Left ventricle myocardium inferior (tissue), 1 donor: ENCODE measurements at places on chromosomes 1 and 21.

DNA sequence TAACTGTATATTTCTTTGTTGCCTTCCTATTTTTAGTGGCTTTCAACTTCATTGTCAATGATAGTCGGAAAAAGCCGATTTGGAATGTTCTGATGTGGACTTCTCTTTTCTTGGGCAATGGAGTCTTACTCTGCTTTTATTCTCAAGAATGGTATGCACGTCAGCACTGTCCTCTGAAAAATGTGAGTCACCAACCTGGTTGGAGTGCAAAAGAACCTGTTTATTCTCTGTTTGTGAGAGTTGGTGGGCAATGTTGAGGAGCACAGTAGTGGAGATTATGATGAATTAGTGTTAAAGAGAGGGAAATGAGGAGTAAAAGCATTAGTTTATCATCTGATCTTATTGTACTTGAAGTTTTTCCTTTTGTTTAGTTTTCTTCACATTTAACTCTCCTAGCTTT is 14.5 kb upstream of the AXDND1 start:
- H3K36me3 ChIP-seq, result peaks cover 43% of the 10 kb centered on the region
- no peak overlapping the region for H3K27ac ChIP-seq
- peaks cover 5% of the 10 kb centered on the region for H3K4me1 ChIP-seq
- H3K27me3 ChIP-seq, result no peaks in the 10 kb centered on the region
- no peak overlapping the region for H3K4me3 ChIP-seq
- no peak for DNase-seq

DNA sequence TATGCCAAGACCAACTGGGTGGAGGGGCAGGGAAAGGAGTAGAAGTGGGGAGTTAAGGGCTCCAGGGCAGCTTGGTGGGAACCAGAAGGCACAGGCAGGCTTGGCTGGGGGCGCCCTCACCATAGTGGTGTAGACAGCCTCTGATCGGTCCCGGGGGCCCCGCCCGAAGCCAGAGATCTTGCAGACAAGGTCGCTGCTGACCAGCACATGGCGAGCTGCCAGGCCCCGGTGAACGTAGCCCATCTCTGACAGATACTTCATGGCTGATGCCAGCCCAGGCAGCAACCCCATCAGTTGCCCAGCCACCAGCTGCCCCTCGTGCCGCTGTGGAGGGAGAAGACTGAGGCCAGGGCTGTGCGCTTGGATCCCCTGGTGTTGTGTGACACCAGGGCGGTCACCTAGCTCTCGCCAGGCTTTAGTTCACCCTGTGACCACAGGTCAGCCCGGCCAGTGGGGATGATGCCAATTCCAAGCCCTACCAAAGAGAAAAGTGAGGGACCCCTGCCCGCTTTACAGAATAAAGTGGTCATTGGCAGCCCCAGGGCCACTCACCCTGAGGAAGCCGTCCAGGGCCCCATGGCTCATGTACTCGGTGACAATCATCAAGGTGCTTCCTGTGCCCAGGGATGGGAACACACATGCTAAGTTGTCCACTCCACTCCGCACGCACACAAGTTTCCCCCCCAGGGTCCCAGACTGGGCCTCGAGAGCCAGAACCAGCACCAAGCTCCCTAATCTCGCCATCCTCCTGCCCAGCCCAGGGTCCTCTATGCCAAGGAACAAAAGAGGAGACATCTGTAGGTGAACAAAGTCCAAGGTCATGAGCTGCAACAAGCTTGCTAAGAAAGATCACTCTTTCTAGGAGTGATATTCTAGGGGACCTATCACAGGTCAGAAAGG is 28.2 kb downstream of the CDCA8 start:
- no peak overlapping the region for H3K4me3 ChIP-seq
- DNase-seq, result no peak
- no peaks in the 10 kb centered on the region for H3K4me1 ChIP-seq
- H3K27me3 ChIP-seq, result peaks cover 72% of the 10 kb centered on the region

DNA sequence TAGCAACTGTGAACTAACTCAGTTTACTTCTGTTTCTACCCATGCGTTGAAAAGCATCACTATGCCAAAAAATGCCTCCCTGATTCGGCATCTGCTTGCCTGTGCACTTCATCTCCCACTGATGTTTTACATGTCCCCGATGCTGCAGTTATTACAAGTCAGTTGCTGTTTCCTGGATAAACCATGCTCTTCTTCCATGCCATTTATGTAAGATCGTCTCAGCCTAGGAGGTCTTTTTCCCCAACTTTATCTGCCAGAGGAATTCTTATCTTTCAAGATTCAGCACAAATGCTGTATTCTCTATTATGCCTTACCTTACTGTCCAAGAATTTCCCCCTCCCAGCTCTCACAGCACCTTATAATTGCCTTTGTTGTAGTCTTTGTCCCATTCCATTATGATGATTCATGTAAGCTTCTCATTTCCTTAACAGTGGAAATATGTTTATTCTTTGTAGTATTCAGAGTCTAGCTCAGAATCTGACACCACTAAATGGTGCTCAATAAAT is 30.0 kb downstream of the PRKACB start:
- no peaks in the 10 kb centered on the region for H3K27me3 ChIP-seq
- DNase-seq, result no peak
- H3K27ac ChIP-seq, result no peak overlapping the region
- no peak overlapping the region for H3K4me3 ChIP-seq

GRCh38 chr1:34425785-34426184 is 249.1 kb downstream of the C1orf94 start:
- no peaks in the 10 kb centered on the region for H3K4me1 ChIP-seq
- peaks cover 73% of the 10 kb centered on the region for H3K27me3 ChIP-seq

DNA sequence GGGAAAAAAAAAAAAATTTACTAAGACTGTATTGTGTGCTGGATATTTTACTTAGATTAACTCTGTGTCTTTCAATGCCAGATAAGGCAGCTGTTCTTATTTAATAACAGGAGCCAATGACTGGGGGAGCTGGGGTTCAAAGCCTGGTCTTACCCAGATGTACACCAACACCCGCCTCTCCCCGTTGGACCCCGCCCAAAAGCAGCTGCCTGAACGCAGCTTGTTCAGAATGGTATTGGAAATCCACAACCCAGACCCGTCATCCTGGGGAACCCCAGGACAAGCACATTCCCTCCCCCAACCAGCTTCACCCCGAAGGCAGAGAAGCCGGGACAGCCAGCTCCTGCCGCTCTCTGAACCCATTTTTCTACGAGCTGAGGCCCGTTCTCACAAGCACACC is 113.6 kb upstream of the TMPRSS2 start:
- no peak overlapping the region for H3K4me3 ChIP-seq
- no peak overlapping the region for H3K27ac ChIP-seq
- H3K4me1 ChIP-seq, result peaks cover under 1% of the 10 kb centered on the region
- DNase-seq, result no peak
- H3K36me3 ChIP-seq, result no peaks in the 10 kb centered on the region

GRCh38 chr1:67427947-67428346 is 2.3 kb downstream of the SERBP1 start:
- H3K4me1 ChIP-seq, result peaks cover 76% of the 10 kb centered on the region

GRCh38 chr1:220003610-220004299 is 42.5 kb downstream of the EPRS1 start:
- no peak overlapping the region for H3K4me3 ChIP-seq
- peaks cover 97% of the 10 kb centered on the region for H3K36me3 ChIP-seq

DNA sequence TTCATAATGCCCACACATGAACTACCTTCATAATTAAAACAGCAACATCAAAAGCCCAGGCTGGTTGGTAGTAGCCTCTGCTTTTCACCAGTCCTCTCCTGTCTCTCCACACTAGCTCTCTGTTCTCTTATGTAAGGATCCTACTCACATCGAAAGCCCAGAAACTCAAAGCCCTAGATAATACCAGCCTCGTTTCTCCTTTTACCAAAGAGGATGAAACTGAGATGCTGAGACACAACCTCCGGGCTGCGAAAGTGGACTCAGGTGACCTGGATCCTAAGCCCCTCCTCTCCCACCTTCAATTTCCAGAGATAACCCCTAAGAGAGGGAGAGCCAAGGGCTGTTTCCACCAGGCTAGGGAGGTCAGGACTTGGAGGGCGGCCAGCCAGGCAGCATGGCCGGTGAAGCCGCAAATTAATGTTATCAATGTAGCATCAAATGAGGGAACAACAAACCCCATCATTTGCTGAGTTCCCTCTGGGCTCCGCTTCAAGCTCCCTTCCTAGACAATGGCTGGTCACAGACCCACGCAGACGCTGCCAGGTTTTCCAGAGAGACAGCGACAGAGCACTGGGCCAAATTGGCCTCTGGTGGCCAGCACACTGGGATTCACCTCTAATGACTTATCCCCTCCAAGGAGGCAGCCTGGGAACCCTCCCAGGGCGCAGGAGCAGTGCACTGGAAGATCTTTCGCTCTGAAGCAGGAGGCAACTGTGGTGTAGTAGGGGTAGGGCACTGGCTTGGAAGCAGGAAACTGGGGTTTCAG is 20.7 kb upstream of the STMN1 start:
- no peak overlapping the region for H3K4me3 ChIP-seq
- no peak for DNase-seq
- H3K4me1 ChIP-seq, result peaks cover 20% of the 10 kb centered on the region
- H3K27me3 ChIP-seq, result peaks cover 17% of the 10 kb centered on the region

DNA sequence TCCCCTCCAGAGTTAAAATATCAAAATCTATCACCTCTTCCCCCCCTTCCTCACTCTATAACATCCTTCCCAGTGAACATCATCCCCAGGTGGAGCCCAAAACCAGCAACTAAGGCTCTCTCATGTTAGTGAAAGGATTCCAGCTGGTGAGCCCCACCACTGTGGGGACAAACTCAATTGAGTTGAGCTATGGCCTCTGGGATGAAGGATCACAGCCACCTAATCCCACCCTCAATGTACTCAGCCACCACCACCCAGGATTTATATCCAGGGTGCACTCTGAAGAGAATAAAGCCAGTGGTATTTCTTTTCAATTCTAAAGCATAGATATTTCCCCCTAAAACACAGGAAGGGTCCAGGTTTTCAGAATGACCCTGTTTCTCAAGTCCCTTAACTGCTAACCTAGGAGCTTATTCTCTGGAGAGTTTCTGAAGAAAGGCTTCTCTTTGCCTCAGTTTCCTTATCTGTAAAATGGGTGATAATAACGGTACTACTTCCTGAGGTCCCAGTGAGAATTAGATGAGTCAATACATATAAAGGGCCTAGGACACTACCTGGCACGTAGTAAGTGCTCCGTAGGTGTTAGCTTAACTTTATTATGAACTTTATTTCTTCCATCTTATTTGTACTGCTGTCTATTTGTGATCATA is 15.6 kb upstream of the BOLA1 start:
- no peaks in the 10 kb centered on the region for H3K36me3 ChIP-seq
- peak overlapping the region; percentile 77 for H3K4me3 ChIP-seq
- H3K27ac ChIP-seq, result no peak overlapping the region
